Astrocyte of the cerebellum (primary cell): ENCODE measurements at places on chromosomes 12 and 14.

DNA sequence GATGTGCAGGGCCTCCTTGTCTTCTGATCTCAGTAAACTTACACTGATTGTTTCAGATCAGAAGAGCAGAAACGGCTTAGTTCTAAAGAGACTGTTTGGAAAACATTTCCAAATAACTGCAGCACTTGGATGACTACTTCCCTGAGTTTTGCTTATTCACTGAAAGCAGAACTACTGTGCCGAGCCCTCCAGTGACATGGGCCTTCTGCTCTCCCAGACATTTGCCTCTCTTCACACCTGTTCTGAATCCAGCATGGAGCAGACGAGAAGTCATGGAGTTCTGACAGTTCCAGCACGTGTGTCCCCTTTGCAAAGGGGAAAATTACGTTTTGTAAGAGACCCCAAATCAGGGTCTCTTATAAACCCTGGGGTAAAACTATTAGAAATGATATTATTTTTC, 31.4 kb downstream of the ETNK1 start:
- no peak for DNase-seq

GRCh38 chr14:77301103-77301502, 19.6 kb downstream of the POMT2 start:
- DNase-seq, result peak; percentile 84

DNA sequence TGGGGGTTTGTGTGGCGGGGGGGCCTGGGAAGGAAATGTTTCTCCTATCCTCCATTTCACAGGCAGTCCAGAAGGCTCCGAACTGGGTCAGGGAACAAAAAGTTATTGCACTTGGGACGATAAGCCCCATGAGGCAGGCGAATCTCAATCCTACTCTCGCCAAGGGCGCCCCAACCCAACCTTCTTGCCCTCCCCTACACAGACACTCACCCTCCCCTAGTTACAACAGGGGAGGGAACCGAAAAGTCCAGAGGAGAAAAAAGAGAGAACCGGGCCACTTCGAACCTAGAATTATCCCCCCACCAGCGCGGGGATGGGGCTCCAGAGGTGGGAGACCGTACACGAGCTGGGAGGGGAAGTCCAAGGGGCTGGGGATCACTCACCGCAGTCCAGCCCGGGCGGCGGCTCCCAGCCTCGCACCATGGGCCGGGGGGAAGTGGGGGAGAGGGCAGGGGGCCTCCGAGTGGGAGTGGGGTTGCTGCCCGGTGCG, 357 bp downstream of the HOMEZ start:
- DNase-seq, result no peak

- DNase-seq, result no peak
These were observed 45.7 kb downstream of the EIF2S3B start for GRCh38 chr12:10551375-10551774.

- DNase-seq, result no peak
These were observed 3.7 kb upstream of the LPCAT3 start for GRCh38 chr12:7021956-7022355.

- DNase-seq, result peak; percentile 34
These were observed 2.0 kb upstream of the CCDC197 start for GRCh38 chr14:93994919-93995682.

DNA sequence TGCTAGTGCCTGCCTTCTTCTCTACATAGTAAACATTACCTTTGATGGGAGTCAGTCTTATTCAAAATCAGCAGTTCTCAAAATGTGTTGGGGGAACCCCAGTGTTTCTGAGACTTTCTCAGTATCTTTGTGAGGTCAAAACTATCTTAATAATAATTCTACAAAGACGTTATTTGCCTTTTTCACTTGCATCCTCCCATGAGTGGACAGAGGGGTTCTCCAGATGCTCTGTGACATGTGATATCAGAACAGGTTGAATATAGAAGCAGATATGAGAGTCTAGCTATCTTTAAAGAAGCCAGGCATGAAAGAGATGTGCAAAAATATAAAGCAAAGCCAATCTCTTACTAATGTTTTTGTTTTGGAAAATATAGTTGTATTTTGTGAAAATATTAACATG, 144.7 kb downstream of the KTN1 start:
- no peak for DNase-seq

DNA sequence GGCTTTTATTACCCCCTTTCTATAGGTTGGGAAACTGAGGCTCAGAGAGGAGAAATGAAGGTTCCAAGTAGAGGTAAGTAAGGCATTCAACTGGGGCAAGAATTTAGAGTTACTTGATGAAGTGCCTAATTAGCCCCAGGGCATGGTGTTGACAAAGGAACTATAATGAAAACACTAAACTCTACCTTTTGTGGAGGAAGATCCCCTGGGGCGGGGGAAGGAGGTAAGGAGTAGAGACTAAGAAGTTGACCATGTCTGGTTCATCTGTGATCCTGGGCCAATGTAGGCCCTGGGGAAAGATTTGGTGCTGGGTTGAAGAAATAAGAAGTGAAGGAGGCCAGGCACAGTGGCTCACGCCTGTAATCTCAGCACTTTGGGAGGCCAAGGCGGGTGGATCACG, 16.2 kb upstream of the COX6A1 start:
- DNase-seq, result no peak

DNA sequence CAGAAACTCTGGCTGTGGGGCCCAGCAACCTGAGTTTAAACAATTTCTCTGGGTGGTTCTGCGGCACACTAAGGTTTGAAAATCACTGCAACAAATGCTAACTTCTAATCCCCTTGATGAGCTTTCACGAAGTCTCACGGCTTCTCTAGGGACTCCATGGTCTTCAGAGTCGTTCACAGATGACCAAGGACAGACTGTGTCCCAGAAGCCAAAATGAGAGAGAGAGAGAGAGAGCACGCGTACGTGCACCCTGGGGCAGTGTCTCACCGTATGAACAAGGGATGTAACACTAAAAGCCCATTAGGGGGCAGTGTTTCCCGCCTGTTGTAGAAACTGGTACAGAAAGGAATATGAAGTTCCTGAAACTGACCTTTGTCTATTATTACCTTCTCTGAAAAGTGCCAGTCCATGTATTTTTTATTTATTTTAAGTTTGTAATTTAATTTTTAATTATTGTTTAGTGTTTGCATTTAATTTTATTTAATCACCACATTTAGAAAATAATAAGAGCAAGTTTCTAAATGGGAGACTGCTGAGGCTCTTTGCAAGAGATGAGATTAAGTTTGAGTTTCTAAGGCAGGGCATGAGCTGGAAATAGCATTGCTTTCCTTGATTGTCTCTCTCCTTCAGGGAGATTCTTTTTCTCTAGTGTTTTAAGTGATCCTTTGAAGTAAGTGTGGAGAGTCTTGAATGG, 3.4 kb downstream of the APOLD1 start:
- DNase-seq, result peak; percentile 59

GRCh38 chr14:70350078-70350477, 9.4 kb downstream of the COX16 start:
- DNase-seq, result no peak

- DNase-seq, result no peak
These were observed 181.3 kb downstream of the KIF26A start for GRCh38 chr14:104319491-104320241.

DNA sequence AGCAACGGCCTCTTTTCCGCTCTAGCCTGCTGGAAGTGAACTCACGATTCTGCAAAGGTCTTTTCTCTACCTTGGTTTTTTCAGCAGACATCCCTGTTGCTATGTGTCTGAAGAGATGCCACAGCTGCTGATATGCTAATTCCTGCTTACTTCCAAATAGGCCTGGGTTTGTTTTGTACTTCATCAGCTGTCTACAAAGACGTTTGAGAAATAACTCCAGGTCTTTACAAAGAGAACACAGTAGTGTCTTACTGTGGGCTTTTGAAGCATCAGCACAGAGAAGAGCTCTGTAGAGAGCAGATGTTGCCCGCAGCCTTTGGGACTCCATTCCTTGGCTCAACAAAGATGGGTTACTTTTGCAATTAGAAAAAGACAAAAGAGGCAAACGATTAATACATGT, 1366.5 kb downstream of the AACS start:
- DNase-seq, result no peak

DNA sequence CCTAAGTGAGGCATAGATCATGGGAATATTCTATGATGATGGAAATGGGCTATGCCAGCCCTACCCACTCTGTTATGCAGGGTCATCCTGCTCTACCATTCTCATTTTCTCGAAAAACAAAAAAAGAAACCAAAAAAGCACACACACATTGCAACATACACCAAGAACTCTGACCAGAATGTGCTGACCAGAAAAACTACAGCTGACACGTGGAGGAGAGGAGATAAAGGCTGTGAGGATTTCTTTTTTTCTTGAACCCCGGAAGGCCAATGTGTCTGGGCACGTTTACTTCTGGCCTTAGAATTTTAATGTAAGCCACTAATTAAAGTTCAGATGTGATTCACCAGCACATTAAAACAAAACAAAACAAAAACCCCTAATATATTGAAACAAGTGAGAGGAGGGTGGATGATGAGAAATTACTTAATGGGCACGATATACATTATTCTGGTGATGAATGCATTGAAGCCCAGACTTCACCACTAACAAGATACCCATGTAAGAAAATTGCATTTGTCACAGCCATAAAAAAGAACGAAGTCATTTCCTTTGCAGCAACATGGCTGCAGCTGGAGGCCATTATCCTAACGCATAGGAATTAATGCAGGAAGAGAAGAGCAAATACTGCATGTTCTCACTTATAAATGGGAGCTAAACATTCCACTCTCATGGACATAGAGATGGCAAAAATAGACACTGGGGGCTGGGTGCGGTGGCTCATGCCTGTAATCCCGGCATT, 66.3 kb upstream of the PLEKHG3 start:
- DNase-seq, result no peak

DNA sequence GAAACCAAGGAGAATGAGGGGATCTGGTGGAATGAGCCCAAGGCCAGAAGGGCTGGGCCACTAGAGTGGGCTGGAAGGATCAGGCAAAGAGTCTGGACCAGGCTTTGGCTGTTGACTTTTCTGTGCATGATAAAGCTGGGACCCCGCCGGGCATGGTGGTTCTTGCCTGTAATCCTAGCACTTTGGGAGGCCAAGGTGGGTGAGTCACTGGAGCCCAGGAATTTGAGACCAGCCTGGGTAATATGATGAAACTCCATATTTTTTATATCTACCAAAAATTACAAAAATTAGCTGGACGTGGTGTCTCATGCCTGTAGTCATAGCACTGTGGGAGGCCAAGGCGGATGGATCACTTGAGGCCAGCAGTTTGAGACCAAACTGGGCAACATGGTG, 393 bp upstream of the KLHL33 start:
- DNase-seq, result peak; percentile 63

GRCh38 chr12:49698619-49699545, 8.3 kb downstream of the FMNL3 start:
- peak; percentile 52 for DNase-seq

DNA sequence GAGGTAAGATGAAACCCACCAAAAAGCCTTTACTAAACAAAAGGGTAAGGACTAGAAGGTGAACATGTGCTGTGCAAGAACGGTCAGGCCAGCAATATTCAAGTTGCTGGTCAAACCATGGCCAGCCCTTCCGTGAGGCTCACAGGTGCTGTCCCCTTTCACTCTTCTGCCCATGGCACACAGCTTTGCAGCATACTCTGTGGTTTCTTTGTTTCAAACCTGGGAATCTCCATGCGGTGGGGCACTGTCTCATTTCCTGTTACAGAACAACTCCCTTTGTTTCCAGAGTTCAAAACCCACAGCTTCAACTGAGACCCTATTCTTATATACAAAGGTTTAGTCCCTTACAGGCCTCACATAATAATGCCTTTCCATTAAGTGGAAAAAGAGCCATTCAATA, 1.7 kb upstream of the OVCH1 start:
- no peak for DNase-seq

- DNase-seq, result no peak
These were observed 266.6 kb downstream of the ADGRD1 start for GRCh38 chr12:131220331-131220685.
